HTR-8/SVneo (cell line): ENCODE measurements at places on chromosomes 7 and 10.
A peak's percentile ranks its signal among the peaks of the same experiment; 100 is the strongest.

GRCh38 chr7:56009695-56010094 is 41.5 kb downstream of the PSPH start:
- DNase-seq: no peak

DNA sequence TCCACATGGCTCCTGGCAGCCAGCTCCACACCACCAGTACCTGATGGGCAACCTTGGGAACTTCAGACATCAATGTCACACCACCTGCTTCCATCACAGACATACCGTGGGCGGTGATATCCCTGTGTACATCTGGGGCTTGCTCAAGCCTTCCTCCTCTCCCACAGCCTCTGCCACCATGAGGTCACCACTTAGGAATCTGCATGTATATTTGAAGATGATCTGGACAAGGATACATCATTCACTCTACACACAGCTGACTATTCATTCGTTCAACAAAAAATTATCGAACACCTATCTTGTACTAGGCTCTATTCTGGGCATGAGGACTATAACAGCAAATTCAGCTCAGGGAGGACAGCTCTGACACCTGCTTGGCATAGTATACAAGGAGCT is 6.8 kb downstream of the DLG5 start:
- DNase-seq: peak; percentile 80

- DNase-seq: no peak
Measured at GRCh38 chr7:131945957-131946544, 389.6 kb upstream of the PODXL start.

DNA sequence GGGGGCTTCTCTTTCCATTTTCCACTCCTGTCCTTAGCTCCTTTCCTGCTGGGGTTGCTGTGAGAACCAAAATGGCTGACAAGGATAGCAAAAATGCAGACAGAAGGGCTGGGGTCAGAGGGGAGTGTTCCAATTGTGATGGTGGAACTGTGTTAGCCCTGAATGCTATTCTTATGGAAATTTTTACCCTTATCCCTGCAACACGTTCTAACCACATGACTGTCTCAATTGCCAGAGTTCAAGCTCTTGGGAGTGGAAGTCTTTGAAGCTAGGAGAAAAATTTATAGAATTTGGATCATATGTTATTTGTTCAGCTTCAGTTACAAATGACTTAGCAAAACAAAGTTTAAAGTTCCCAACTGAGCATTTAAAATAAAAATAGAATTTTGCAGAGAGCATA is 134.1 kb downstream of the ADCYAP1R1 start:
- no peak for DNase-seq

- DNase-seq: no peak
Measured at GRCh38 chr7:138543739-138544138, 83.7 kb downstream of the TRIM24 start.

DNA sequence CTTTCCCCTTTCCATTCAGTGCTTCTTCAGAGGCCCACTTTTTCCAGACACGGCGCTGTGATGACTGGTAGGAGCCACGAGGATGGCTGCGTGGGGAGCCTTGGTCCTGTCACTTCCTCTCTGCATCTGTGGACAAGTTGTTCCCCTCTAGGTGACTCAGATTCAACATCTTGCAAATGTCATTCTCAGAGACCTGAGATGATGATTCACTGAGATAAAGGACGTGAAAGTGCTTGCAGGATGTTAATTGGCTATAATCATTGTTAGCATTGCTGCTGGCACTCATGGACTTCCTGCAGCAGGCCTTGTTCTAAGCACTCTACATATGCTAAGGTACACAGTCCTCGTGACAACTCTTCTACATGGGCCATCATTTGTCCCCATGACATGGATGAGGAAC is 489.8 kb upstream of the ZMIZ1 start:
- no peak for DNase-seq

DNA sequence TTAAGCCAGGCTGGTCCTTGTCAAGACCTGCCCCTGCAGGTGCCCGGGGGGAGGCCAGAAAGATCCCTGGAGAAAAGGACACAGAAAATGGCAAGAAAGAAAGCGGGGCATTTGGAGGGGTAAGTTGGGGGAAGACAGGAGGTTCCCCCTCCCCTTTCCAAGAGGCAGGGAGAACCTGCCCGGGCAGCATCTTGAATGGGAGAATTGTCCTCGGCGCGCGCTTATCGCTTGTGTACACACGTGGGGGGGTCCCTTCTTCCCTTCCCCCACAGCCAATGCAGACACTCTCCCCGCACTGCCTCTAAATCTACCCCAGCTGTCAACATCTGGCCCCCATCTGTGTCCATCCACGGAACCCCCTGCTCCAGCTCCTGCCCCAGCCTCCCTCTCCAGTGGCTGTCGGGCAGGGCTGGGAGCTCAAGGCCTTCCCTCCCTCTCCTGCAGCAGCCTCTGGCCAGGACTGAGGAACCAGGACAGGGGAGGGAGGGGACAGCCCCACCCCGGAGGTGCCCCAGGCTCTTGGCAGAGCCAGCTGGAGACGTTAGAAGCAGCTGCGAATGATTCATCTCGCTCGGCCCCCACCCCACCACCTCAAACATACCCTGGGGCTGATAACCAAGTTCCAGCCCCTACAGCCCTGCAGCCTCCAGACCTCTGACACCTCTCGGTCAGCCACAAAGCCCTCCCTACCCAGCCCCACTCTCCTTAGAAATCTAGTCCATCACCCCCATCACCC is 25.3 kb downstream of the EPHB4 start:
- DNase-seq: peak; percentile 89

- no peak for DNase-seq
Measured at GRCh38 chr10:11057994-11058393, 40.3 kb downstream of the CELF2 start.

DNA sequence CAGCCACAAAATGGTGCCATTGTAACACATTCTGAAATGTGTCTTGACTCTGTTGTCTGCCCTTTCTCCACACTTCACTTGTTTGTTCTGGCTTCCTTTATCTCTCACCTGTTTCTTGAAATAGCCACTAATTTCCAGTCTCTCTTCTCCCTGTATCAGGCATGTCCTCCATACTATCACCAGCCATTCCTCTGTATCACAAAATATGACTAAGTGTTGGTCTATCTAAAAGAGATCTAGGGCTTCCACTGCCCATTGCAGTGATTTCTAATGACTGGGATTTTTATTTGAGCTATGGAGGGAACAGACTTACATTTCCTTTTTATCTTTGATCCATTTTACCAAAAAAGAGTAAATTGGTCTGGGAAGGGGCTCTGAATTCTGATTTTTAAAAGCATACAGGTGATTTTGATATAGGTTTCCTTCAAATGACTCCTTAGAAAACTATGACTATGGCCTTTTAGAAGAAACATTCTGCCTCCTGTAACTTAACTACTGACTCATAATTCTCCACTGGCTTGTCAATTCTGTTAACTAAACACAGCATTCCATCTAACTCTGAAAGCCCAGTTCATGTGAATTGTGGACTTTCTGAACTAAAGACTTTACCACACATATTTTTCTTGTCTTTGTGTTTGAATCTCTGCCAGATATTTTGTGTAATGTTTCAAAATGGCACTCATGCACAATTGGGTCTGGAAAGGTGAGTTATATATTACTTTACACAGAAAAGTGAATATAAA is 1121.4 kb downstream of the XPNPEP1 start:
- DNase-seq: no peak
